ENCODE measurements at places on chromosomes 6 and 20.

DNA sequence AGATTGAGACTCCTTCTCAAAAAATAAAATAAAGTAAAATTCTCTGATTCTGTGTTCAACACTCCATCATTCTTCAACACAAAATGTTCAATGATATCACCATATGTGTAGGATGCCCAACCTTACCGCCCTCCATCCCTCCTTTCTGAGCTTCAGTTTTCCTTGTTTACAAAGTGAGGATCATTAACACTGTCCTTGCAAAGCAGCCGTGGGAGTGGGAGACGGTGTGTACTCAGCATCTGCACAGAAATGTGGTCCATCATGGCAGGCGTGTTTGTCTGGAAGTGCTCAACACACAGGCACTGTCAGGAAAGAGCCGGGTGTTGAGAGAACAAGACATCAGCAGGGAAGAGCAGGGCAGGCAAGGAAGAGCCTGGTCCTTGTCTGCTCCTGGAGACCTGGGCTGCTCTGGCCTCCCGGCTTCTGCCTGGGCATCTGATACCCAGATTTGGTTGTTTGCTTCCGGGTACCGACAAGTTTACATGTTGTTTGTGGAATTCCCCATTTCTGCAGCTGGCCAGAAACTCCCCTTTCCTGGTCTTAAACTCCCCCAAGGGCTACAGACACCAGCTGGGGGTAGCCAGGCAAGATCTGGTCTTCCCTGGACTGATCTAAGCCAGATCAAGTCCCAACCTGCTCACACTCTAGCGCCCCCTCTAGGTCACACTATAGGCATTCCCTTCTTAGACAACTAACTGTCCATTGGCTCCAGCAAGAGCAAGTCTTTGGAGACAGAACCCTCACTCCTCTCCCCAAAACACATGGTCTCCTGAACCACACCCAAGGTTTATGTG is 26.7 kb upstream of the TTPAL start:
- no peak for DNase-seq

DNA sequence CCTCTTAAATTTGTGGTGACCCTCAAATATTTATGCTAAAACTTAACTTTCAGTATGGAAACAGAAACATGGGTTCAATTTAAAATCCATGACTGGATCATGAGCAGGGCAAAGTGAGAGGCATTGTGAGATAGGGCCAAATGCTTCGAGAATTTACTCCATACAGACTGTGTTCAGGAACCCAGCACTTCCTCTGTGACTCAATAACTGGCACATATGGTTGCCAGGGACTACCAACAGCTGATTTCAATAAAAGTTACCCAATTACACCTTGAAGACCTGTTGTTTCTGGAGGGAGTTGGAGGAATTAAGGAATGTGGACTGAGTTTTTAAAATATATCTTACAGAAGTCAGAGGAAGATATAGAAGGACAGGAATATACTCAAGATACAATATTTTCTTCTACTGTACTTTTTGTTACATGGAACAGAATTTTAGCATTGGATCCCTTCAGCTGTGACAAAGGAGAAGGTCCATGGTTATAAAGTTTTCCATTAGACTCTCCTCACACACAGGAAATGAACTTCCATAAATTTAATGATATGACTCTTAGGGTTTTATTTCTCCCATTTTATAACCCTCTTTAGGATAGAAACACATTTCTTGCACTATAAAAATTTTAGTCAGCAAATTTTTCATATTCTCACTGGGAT is 258.5 kb downstream of the KHDC1L start:
- no peak for DNase-seq

GRCh38 chr6:2990248-2990931 is 9.3 kb upstream of the NQO2 start:
- no peak for DNase-seq

- no peak for DNase-seq
Measured at GRCh38 chr6:33731035-33731434, 15.7 kb downstream of the IP6K3 start.
